ENCODE measurements at places on chromosomes 13 and 19.

DNA sequence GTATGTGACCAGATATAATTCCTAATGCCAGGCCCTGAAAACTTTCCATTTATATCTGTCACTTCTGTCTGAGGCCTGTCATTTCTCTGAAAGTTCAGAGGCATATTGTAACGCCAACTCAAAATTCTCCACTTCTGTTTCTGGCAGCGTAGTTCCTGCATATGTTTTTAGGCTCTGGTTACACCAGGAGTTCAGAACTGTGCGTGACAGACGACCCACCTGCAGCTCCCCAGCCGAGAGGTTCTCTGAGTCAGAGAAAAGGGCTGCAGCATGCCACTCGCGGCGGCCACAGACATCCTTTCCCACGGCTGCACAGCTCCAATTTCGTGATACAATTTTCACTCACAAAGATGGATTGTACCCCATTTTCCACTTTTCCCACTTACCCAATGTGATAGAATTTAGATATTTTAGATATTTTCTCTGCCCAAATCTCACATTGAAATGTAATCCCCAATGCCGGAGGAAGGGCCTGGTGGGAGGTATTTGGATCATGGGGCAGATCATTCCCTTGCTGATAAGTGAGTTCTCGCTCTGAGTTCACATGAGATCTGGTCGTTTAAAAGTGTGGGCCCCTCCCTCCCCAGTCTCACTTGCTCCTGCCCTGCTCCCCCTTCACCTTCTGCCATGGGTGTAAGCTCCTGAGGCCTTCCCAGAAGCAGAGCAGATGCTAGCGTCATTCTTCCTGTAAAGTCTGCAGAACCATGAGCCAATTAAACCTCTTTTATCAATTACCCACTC, 308.1 kb downstream of the LIG4 start:
- no peak for DNase-seq

- no peak for DNase-seq
These were observed 1895.6 kb upstream of the PRR20A start for GRCh38 chr13:55245005-55245644.

DNA sequence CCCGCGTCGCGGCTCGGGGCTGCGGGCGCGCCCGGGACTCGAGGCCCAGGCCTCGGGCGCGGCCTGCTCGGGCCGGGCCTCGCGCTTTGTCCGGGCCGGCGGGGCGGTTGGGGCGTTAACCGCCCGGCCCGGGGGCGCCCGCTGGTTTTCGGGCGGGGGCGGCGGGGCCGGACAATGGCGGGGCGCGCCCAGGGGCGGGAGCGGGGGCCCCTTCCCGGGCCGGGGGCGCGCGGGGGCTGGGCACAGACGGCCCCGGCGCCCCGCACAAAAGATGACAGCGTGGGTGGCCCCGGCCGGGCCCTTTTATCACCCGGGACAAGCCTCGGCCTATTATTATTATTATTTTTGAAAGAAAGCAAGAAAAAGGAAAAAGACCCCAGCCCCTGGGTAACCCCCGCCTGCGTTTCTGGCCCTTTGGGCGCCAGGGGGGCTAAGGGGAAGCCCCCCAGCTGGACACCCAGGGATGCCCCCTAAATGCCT, 419 bp downstream of the KDM4B start:
- no peak for DNase-seq

GRCh38 chr13:48843630-48844380, 131.9 kb upstream of the FNDC3A start:
- no peak for DNase-seq
